ENCODE measurements at places on chromosomes 12 and 14.
A peak's percentile ranks its signal among the peaks of the same experiment; 100 is the strongest.

GRCh38 chr12:92065639-92066038 lies 80.0 kb downstream of the BTG1 start:
- no peak for DNase-seq

GRCh38 chr12:132608231-132609171 lies 1.9 kb downstream of the LRCOL1 start:
- no peak for DNase-seq

GRCh38 chr14:95039993-95040348 lies 117.4 kb downstream of the DICER1 start:
- DNase-seq, result no peak

DNA sequence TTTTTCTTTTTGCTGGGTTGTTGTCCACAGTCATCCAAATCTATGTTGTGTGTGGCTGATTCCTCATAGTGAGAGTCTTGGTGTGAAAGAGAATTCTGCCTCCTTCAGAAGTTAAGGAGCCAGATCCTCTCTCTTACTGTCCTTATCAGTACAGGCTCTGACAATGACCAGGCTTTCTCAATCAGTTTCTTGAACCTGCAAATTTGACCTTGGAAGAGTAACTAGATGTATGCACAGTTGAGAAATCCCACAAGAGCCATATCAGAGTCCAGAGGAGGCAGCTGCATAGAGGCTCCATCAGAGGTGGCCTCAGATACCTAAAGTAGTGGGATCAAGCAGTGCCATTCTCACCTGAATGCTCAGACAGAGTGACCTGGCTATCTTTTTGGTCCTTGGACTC lies 5.5 kb upstream of the GALC start:
- DNase-seq, result no peak

DNA sequence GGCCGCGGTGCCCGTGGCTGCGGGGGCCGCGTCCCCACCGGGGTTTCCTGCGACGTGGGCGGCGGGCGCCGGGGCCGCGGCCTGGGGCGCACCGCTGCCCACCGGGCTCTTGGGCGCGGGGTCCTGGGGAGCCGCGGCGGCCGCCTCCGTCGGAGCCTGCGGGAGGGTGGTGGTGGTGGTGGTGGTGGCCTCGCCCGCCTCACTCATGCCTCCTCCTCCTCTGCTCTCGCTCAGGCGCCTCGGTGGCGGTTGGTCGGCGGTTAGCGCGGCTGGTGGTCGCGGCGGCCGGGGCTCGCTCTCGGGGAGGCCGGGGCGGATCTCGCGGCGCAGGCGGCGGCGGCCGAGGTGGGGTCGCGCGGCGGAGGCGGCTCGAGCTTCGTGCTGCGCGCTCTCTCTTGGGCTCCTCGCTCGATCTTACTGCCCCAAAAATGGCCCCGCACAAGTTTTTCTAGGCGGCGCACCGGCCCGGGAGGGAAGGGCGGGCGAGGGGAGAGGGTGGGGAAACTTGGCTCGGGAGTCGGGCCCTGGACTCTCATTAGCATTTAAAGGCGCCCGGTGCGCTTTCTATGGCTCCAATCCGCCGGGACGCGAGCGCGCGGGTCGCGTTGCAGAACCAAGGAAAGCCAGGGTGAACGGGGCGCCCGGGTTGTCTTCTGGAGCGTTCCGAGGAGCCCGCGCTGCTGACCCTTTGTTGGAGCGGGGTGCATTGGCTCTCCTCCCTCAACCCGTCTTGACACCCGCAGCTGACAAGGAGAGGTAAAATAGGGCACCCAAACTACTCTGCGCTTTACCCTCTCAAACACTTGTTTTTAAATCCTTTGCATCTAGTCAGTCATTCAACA lies at the start of gene YBX3:
TSS of gene YBX3 (minus strand) at position 419 of the 842 bp plus-strand sequence. CDS start at position 207, 212 bp downstream.
- peak; percentile 37 for DNase-seq

DNA sequence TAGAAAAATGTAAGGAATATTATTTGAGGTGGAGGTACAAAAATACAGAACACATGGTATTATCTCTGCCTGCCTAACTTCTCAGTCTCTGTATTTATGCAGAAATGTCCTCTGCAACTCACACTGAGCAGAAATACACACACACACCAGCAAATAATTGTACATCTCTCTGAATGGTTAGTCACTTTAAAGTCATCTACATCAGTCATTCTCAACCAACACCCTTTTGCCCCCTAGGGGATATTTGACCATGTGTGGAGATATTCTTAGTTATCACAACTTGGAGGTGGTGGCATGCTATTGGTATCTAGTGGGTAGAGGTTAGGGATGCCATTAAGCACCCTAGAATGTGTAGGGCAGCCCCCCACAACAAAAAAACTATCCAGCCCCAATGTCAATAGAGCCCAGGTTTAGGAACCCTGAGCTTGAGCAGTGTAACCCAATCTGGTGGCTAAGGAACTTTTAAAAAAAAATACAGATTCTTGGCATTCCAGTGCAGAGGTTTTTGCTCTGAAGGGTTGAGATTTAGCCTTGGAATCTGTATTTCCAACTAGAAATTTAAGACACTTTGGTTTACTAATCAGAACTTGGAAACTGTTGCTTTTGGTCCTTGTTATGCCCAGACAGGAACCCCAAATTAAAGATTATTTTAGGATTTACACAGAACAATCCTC lies 183.8 kb downstream of the TBX5 start:
- DNase-seq, result no peak

DNA sequence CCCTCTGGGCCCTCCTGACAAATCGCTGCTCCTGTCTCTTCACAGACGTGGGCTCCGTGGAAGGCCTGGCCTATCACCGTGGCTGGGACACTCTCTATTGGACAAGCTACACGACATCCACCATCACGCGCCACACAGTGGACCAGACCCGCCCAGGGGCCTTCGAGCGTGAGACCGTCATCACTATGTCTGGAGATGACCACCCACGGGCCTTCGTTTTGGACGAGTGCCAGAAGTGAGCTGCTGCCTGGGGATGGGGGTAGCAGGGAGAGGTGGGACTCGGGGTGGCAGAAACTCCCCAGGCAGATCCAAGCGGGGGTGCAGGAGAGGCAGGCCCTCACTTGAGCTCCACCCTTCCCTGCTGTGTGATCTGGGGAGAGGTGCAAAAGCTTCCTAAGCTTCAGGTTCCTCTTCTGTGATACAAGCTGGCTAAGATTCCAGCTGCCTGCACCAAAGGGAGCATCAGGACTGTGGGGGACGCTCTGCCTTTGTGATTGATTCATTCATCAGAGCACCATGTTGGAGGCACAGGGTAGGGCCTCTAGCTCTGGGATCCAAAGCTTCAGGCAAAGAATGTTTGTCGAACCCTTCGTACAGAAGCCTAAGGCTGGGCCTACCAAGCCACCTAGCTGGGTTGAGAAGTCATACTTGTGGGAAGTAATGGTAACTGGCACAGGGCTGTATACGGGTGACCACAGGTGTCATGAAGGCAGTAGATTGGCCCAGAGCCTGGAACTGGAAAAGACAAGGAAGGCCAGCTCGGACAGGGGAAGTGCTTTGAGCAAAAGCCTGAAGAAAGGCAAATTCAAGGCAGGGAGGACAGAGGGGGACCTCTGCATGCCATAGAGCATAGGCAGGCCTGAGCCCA lies 29.1 kb upstream of the NXPH4 start:
- no peak for DNase-seq

GRCh38 chr14:65261946-65262345 lies 150.6 kb upstream of the FUT8 start:
- no peak for DNase-seq

DNA sequence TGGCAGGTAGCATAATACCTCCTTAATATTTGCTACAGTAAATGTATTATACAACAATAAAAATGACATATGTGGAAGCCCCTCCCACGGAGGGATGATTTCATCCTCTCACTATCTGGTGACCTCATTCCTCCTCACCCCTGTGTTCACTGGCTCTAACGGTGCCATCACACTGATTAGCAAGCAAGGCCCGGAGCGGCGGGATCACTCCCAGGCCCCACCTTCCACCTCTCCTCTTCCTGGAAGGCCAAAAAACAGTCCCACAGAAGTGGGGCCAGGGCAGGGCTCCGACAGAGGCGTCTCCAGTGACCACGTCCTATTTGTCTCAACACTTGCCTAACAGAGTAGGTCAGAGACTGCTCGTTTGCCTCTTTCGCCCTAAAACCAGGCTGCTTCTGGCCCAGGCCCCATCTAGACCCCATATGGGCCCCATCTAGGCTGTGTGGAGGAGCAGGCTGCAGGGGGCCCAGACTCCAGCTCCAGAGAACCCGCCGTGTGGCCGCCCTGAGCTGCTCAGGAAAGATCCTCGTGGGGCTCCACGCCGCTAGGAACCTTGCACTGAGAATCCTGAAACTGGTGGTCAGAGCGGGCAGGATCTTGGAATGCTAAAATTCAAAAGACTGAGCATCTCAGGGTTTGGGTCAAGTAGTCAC lies 3.7 kb downstream of the SELPLG start:
- DNase-seq, result no peak

GRCh38 chr12:21483531-21483930 lies 17.9 kb downstream of the RECQL start:
- DNase-seq, result no peak

- DNase-seq, result no peak
Observed at GRCh38 chr14:90669731-90670130, 146.5 kb downstream of the TTC7B start.

- no peak for DNase-seq
Observed at GRCh38 chr14:95320955-95321600, 1.4 kb upstream of the CLMN start.

DNA sequence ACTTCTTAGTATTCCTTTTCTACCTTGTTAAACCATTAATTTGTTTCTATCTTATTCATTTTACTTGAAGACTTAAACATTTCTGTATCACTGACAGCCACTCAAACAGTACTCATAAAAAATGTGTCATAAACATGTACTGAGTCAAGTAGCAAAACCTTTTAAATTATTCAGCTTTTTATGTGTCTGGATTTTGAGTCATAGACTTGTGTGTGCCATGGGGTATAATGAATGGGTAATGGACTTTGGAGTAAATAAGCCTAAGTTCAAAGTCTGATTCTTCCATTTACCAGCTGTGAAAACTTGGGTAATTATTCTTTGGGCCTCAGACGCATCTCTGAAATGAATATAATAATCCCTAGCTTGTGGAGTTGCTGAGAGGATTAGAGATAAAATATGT lies 199.0 kb downstream of the RAD51B start:
- no peak for DNase-seq

DNA sequence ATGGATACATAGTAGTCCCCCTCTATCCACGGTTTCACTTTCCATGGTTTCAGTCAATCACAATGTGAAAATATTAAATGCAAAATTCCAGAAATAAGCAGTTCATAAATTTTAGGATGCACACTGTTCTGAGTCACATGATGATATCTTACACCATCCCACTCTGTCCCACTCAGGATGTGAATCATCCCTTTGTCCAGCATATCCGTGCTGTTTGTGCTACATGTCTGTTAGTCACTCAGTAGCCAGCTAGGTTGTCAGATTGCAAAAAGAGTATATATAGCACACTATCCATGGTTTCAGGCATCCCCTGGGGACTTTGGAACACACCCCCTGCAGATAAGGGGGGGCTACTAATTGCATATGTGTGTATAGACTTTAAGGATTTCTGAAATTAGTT lies 8.1 kb upstream of the NAA30 start:
- DNase-seq, result no peak

DNA sequence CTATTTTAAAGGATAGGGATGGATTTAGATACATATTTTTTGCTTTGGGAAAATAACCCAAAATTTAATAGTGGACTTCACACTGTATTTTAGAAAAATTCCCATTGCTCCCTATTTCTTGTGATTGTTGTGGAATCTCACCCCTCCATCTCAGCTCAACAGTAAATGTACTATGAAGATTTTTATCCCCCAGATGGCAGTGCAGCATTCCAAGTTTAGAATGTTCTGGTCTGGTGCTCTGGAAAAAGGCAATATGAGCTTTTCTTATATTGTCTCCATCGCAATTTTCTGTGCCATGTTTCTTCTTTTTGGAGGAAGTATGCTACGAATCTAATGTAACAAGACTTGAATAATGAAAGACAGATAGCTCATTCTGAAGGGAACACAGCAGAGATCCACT lies 471.7 kb upstream of the SYT1 start:
- no peak for DNase-seq

GRCh38 chr12:52007982-52008510 lies 1.3 kb downstream of the TAMALIN start:
- no peak for DNase-seq

GRCh38 chr14:93239869-93240677 lies 33.0 kb downstream of the UBR7 start:
- no peak for DNase-seq

DNA sequence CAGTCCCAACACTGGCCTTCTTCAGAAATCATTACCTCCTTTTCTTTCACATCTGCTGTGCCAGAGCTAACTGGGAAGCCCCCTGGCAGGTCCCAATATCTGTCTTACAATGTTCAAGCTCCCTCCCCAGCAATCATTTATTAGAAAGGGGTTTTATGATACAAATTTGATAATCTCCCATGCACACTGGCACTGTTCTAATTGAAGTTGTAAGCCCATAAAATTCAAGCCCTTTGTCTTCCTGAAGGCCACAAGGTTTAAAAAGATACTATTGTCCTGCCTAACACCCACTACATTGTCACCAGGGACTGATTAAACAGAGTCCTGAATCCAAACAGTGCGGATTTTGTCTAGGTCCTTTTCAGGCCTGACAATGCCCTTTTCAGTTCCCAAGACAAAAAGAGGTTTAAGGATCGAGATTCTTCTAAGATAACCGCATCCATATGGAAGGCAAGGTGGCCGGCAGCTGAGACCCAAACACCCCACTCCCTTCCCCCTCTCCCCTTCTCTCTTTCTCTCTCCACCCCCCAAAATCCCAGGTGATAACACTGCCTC lies 3.3 kb downstream of the NKX2-8 start:
- no peak for DNase-seq

DNA sequence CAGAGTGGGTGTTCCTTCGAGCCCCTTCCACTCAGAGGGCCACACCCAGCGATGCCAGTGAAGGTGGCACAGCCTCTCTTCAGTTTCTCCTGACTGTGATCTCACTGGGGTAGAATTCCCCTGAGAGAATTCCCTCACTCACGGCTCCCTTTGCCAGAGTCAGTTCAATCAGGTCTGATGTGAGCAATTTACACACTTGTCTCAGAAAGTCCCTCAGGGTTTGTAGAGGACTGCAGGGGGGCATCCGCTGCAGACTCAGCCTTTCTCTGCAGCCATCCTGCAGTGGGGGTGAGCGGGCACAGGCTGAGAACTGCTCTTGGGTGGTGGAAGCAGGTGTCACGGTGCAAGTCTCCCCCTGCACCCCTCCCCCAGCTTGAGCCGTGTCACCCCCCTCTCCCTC lies 205.4 kb upstream of the PRMT8 start:
- no peak for DNase-seq

DNA sequence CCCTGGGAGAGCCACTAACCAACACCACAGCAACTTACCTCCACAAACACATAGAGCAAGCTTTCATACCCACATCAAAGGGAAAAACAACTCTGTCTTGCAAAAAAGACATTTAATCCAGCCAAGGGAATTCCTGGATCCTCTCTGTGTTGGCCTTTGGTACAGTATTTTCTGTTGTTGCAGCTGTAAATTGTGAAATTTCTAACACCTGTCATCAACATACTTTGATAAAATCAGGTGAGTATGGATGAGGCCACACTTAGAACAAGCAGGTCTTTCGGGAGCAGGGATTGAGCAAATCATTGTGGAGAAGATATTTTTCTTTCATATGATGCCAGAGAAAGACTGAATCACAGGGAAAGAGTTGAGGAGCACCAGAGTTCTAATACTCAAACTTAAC lies 89.3 kb downstream of the SPTSSA start:
- no peak for DNase-seq

All from stimulated activated CD4-positive, alpha-beta T cell treated with anti-CD3 and anti-CD28 coated beads, Interleukin-15, amount 100 ng/mL, for 1 hour (primary cell).